Activated T-cell treated with anti-CD3 and anti-CD28 coated beads, Interleukin-2, amount 50 U/mL, for 72 hours (primary cell): ENCODE measurements at places on chromosomes 5 and 9. TPM values are rescaled to one million over a fixed set of nuclear protein-coding genes. Genes with fewer than 3 reads are reported as not detected.

The CYLC2 gene
- not detected for total RNA-seq

The SPATA31A3 gene
- total RNA-seq: not detected

The ANKRD31 gene
- 0.58 TPM for total RNA-seq

The SMC5 gene
- 33.9 TPM for total RNA-seq

The PIP5KL1 gene
- 6.4 TPM for total RNA-seq

The AK8 gene
- total RNA-seq: 0.63 TPM

The MEGF10 gene
- 0.56 TPM for total RNA-seq

The TBCA gene
- total RNA-seq: 175 TPM

The C5orf46 gene
- not detected for total RNA-seq

The PCDHA11 gene
- total RNA-seq: not detected

The SLCO6A1 gene
- total RNA-seq: not detected

The ZNF782 gene
- 4.5 TPM for total RNA-seq

The ARSI gene
- total RNA-seq: not detected

The PCDHB12 gene
- total RNA-seq: not detected

The NDUFB6 gene
- total RNA-seq: 31.7 TPM
